ENCODE measurements at places on chromosomes 12 and 14. TPM values are rescaled to one million over a fixed set of nuclear protein-coding genes. Genes with fewer than 3 reads are reported as not detected.

DNA sequence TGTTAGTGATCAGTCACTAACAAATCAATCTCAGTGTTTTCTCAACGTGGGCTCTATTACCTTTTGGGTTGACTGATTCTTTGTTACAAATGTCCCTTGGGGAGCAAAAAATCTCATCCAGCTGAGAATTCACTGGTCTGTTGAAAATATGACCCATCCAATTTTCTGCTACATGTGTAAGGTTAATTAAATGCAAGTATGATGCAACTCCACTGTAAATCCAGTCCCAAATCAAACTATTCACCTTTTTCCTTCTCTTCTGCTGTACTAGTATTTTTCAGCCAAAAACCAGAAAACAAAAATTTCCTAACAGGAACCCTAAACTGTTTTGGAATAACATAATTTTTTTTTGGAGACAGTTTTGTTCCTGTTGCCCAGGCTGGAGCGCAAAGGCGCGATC lies 2.2 kb downstream of the ERH start:
- DNase-seq: no peak

DNA sequence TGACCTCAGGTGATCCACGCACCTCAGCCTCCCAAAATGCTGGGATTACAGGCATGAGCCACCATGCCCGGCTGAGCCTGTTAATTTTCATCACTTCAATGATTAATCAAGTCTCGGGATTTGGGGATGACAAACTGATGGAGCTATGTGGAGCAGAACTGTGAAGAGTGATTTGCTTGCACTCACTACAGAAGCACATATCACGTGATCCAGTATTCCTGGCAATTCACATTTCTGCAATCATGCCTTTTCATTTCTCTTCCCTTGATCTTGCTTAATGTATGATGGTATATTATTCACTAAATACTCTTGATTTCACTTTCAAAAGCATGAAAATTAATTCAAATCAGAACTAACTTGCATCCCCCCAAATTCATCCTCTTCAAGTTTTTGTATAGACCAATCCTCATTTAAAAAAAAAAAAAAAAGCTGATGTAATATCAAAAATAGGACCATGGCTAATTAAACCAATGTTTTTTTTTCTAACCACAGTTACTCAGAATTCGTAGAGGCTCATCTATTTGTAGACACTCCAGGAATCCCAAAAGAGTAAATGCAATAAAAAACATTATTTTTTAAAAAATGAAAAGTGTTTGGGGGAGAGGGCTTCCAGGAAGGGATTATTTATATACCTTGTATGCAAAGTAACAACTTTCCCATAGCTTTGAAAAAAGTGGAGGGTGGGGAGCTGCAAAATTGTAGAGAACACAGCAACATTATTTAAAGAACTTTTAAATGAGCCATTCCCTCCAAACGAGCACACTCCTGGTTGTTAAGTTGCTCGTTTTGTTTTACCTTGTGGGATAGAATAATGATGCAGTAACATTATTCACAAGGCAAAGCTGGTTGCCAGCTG lies 7.0 kb upstream of the ATXN2 start:
- DNase-seq: no peak

DNA sequence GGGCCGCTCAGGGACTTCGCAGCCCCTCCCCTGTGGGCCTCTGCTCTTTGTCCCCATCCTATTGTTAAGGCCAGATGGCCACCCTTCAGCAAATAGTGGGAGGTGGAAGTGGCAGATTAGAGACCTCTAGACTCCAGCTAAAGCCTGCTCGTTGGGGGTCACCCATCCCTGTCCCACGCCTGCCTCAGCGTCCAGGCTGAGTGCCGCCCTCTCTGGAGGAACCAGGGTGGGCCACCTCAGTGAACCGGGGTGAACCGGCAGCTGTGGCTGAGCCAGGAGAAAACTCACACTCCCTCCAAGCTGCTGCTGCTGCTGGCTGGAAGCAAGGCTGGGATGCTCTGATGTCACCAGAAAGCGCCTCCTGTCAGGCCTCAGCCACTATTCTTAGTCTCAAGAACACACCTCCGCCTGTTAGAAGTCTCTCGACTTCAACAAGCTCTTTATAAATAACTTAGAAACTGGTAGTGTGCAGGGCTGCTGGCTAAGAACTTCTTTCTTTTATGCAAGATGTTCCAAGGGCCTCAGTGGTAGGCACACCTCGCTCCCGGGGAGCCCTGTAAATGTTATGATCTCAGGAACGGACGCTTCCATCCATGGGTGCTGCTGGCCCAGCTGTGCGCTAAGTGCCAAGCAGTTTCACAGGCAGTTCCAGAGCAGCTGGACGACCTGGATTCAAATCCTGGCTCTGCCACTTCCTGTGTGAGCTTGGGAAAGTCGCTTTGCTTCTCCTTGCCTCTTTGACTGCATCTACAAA lies 19.8 kb upstream of the TESC start:
- DNase-seq: no peak

DNA sequence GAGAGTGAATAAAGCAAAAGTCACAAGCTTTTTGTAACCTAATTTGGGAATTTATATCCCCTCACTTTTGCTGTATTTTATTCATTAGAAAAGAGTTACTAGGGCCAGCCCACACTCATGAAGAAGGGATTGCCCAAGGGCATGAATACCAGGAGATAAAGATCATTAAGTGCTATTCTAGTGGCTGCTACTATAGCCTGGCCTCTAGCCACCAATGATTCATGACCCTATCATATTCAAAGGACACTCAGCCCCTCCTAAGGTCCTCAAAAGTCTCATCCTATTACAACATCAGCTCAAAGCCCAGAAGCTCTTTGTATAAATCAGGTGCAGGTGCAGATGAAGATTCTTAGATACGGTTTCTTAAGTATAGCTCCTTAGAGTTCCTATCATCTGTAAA lies 518.1 kb downstream of the TRHDE start:
- DNase-seq: no peak

ZNF641 gene
- 51.4 TPM for total RNA-seq

DNA sequence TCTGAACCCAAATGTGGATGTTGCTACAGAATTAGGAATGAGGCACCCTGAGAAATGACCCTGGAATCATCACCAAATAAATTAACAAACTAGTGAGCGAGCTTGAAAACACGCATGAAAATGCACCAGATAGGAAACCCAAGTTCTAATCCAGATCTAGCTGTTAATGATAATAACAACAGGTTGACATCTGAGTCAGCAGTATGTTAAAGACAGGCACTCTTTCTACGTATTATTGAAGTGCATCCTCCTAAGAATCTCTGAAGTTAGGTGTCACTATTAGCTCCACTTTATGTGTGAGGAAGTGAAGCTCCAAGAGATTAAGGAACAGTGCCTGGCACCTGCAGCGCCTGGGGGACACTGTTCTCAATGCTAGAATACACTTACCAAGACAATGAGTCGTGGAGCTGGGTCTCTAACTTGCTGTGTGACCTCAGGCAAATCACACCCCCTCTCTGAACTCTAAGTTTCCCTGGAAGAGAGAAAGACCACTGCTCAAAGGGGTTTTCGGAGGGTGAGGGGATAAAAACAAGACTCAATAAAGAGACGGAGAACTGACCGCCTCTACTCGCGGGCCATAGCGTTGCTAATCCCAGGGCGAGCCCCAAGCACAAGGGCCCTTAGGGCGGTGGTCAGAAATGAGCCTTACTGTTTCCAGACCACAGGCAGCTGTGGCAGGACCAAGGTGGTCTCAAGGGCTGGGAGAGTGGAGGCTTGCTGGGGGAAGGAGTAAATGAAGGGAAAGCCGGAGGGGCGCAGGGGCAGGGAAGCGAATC lies 2.1 kb downstream of the SLC6A12 start:
- DNase-seq: no peak

DNA sequence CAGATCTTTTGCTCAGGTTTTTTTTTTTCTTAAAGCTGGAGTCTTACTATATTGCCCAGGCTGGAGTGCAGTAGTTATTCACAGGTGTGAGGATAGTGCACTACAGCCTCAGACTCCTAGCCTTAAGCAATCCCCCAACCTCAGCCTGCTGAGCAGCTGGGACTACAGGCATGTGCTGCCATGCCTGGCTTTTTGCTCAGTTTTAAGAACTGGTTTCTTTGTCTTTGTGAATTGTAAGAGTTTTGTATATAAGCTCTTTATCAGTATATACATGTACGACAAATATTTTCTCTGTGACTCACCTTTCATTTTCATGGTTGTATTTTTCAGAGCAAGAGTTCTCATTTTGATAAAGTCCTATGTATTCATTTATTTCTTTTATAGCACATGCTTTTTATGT lies 33.3 kb upstream of the C2CD5 start:
- no peak for DNase-seq

ENDOU gene
- 0.20 TPM for total RNA-seq

DNA sequence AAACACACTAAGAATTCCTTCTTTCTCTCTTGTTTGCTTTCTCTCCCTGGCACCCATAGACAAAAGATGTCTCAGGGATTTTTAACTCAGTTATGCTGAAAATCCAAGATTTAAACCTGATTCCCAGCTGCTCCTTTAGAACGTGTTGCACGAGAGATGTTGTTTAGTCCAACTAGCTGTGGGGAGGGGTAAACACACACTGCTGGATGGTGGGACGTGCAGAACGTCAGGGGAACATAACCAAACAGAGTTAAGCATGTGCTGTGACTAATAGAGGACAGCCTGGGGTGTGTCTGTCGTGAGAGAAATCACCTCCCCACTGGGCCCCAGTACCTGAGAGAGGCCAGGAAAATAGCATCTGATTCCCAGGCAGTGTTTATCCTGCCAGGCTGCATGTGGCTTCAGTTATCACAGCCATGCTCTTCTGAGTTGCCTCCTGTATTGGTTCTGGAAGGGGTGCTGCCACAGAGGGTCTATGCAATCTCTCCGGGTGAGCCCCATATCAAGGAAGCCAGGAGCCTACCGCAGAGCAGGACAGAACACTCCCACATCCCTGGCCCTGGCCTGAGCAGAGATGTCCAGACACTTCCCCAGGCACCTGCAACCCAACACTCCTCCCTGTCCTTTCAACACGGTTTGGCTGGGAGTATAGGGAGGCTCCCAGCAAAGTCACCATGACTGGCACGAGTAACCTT lies 112.7 kb upstream of the EGLN3 start:
- DNase-seq: no peak

DNA sequence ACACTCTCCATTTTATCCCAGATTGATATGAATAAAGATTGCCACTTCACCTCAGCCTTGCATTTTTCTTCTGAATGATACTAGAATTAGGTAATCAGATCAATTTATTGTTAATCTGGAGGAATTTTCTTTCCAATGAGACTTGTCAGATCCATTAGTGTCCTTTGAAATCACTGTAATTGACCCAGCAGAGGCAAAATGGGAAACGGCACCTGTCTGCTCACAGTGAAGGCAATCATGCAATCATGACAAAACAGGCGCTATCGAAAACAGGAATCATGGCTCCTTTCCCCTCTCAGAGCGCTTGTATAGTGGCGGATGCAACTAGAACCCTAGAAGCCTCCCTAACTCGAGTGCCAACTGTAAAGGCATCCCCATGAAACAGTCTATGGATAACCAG lies 417.6 kb downstream of the GALC start:
- DNase-seq: no peak

LBHD2 gene
- total RNA-seq: not detected

DNA sequence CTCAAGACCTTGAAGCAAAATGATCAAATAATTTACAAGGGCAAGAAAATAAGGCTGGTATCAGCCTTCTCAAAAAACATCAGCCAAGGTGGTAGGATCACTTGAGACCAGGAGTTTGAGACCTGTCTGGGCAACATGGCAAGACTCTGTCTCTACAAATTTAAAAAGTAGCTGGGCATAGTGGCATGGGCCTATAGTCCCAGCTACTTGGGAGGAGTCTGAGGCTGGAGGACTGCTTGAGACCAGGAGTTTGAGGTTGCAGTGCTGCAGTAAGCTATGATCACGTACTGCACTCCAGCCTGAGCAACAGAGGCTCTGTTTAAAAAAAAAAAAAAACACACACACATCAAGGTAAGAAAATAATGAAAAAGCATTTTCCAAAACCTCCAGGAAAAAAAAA lies 22.1 kb downstream of the SEC23A start:
- DNase-seq: no peak

JPH4 gene
- not detected for total RNA-seq

GRCh38 chr12:1313906-1314305 lies 280.5 kb downstream of the FBXL14 start:
- no peak for DNase-seq

CD9 gene
- total RNA-seq: 55.9 TPM

GRCh38 chr12:44833561-44833960 lies 42.6 kb downstream of the NELL2 start:
- no peak for DNase-seq

DNA sequence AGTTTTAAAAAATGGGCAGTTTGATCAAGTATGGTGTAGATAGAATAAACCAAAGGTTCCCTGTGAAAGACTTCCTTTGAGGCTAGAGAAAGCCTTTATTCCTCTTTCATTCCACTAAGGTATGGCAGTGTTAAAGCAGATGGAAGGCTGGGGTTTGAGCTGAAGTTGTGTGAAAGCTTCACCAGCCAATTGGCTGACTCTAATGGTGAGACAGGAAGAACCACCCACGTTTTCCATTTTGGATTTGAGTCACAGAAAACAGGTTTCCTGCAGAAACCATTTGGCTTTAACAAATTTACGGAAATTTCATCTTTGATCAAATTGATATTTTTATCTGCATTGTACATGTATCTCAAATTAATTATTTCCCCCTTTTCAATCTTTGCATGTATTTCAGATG lies 455.0 kb downstream of the PCNX1 start:
- no peak for DNase-seq

DNA sequence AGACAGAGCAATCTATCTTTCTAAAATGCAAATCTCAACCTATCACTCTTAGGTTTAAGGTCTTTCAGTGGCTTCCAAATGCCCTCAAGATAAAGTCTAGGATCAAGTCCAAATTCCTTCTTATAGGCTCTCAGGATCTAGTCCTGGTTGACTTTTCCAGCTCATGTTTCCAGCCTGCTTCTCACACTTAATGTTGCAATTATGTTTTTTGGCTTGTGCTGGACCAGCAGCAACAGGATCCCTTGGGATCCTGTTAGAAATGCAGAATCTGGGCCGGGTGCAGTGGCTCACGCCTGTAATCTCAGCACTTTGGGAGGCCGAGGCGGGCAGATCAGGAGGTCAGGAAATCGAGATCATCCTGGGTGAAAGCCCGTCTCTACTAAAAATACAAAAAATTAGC lies 10.6 kb downstream of the GPR33 start:
- DNase-seq: no peak

DNA sequence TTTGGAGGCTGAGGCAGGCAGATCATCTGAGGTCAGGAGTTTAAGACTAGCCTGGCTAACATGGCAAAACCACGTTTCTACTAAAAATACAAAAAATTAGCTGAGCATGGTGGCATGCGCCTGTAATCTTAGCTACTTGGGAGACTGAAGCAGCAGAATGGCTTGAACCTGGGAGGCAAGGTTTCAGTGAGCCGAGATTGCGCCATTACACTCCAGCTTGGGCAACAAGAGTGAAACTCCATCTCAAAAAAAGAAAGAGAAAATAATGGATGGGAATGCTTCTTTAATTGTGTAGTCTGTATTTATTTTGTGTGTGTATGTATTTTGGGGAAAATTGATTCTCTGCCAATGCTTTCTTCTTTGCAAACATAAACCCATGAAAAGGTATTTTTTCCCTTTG lies 32.5 kb downstream of the SRGAP1 start:
- no peak for DNase-seq

GRCh38 chr14:75654127-75654732 lies 6.4 kb downstream of the ERG28 start:
- DNase-seq: peak; percentile 72
